ENCODE measurements at places on chromosomes 2 and 18.

GRCh38 chr2:42601076-42601475, 32.6 kb downstream of the MTA3 start:
- DNase-seq: no peak

DNA sequence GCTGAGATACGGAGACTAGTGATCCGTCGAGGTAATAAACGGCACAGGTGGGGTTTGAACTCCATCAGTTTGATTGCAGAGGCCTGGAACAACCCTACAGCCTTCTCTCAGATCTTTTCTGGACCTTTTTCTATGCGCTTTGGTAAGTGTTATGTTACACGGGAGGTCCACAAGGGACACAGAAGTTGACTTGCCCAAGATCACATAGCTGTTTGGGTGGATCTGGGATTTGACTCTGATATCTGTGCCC, 1.1 kb upstream of the DNPEP start:
- DNase-seq: no peak

- DNase-seq: no peak
These were observed 103.8 kb downstream of the EPHA4 start for GRCh38 chr2:221468317-221468716.

- DNase-seq: no peak
These were observed 15.6 kb downstream of the RPRD1A start for GRCh38 chr18:36051760-36052159.

- DNase-seq: no peak
These were observed 63.4 kb upstream of the SP5 start for GRCh38 chr2:170651624-170652325.

Measured in EL (cell line).